ENCODE measurements at places on chromosomes 7 and 10.

- no peak for DNase-seq
These were observed 554 bp downstream of the FRA10AC1 start for GRCh38 chr10:93701866-93702209.

DNA sequence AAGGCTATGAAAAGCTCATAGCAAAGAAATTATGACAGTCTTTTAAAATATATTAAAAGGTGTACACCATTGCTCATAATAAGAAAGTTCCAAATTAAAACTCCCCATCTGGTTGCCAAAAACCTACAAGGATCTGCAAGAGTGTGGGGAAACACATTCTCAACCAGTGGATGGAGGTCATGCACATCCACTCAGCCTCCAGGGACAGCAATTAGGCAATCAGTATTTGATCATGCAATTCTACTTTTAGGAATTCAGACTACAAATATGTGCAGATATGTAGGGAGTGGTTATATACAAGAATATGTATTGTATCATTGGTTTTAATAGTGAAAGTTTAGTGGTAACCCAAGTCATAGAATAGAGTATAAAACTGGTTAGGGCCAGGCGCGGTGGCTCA lies 157.8 kb downstream of the FGFR2 start:
- no peak for DNase-seq

GRCh38 chr10:23994459-23995046 lies 214.4 kb upstream of the KIAA1217 start:
- peak; percentile 13 for DNase-seq

DNA sequence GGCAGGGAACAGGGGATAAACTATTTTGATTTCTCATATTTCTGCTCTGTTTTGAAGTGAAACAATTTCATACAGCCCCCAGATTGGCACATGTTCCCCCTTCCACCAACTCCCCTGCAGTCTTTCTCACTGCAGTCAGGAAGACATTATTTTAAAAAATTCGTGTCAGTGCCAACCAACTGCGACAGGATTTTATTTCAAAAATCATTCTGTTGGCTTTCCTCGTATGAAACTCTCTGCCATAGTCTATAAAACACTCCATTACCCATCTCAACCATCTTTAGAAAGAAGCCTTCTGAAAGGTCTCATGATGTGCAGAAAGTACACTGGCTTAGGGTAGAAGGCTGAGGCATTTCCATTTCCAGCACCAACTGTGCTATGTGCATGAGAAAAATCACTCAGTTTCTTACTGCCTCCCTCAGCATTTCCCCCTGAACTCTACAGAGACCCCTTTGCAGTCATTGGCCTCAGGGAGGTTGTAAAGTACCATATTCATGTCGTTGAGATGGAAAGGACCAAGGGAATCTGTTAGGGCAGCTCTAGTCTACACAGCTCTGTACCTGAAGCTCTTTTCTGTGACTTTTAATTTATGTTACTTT lies 46.9 kb downstream of the STEAP1B start:
- DNase-seq, result no peak

GRCh38 chr7:2403718-2404648 lies 572 bp downstream of the CHST12 start:
- DNase-seq, result no peak
